ENCODE measurements at places on chromosomes 7 and 10.

GRCh38 chr10:56624082-56624481 is 263.0 kb upstream of the ZWINT start:
- no peak for DNase-seq

- no peak for DNase-seq
Observed at GRCh38 chr7:26949319-26949718, 84.9 kb upstream of the SKAP2 start.

GRCh38 chr7:103773726-103774125 is 215.7 kb downstream of the RELN start:
- DNase-seq: no peak

DNA sequence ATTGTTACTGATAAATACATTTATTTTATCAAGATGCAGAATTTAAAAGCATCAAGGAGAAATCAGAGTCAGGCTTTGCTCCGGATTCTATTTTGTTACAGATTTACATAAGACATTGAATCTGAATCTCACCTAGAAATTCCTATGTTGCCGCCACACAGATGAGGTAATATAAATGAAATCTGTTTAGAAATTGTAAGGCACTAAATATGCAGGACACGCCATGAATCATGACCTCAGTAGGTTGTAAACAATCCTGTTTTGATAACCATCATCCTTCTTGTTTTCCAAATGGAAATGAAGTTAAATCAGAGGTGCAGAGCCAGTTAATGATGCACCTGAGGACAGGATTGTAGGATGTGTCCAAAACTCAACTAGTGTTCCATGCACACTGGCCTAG is 778.0 kb downstream of the MAGI2 start:
- DNase-seq: no peak

DNA sequence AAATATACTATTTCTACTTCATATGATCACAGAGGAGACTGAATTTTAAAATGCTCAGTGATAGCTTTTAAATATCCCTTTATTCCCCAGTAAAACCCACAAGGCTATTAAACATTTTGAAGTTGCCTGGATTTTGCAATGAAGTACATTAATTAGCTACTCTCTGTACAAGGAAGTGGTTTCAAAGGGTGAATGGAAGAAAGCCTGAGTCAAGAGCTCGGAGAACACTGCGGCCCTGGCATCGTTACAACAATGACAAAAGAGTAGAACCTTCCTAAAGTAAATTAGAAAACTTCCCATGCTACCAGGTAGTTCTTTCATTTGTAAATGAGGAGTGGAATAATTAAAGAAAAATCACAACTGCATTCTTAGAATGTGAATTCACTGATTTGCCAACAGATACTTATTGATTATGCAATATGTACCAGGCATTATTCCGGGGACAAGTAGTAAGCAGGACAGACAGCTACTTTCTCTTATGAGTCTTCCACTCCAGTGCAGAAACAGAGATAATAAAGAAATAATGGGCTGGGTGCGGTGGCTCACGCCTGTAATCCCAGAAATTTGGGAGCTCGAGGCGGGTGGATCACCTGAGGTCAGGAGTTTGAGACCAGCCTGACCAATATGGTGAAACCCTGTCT is 63.0 kb downstream of the ZNF22 start:
- DNase-seq: no peak

DNA sequence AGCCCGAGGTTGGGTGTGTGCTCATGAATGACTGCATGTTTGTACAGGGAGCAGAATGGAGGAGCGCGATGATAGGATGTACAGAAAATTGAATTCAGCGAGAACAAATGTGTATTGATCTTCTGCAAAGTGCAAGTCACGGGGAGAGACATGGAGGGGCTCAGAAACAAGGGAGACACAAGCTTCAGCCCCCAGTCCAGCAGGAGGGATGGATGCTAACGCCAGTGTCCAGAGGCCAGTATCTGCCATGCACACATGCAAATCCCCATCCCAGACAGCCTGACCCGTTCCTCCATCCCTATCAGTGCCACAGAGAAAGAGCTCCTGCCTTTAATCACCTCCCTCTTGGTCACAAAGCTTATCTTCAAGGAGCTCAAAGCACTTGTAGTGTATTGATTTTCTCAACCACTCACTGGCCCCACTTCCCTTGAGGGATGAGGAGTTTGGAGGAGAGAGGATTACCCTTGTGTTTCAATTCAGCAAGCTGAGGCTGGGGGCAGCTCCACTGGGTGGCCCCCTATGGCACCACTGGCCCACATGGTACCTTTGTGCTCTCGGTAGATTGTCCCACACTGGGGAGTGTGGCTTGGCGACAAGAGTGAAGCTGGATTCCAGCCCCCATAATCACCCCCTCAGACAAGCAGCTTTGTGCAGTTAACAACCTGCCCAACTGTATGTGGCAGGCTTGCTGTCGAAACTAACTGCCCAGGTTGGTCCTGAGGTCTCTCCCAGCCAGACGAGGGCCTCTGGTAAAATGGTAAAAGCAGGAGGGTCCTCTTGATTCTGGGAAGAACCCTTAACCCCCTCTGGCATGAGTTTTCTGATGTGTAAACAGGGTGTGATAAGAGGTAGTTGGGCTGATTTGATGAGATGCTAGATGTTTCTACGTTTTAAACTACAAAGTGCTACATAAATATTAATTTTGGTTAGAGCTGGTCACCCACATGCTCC is 151.6 kb upstream of the UNC5B start:
- no peak for DNase-seq

DNA sequence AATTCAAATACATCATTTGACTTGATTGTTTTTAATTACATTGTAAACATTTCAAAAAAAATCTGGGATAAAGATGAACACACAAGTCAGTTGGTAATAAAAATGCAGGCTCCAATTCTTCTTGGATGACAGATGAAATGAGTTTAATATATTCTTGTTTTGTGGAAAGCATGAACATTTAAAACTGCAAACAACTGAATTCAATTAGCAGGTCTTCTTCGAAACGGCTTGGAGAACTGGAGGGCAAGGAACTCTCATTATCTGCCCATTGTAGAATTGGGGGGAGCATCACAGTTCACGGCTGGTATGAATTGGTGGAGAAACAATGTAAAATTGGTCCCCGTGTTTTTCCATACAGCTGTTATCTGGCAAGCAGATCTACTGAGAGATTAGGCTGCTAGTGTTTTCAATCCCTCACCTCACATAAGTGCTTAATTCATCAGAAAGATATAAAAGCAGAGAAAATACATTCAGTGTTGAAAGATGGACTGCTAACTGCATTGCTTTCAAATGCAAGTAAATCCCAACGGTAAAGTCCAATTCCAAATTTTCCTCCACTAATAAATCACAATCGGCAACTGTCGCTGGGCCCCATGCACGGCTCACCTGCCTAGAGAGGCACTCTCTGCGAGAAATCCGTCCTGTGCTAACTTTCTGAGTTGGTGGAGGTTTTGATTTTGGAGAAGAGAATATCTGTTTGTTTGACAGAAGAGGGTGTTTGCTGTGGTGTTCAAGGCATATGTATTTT is 199.5 kb downstream of the ZNF438 start:
- DNase-seq: no peak

- DNase-seq: no peak
Observed at GRCh38 chr7:157470701-157471131, 133.9 kb downstream of the DNAJB6 start.

- DNase-seq: no peak
Observed at GRCh38 chr10:13038391-13038790, 36.9 kb upstream of the CCDC3 start.

GRCh38 chr10:133324198-133324792 is 12.4 kb downstream of the CALY start:
- DNase-seq: peak; percentile 82

DNA sequence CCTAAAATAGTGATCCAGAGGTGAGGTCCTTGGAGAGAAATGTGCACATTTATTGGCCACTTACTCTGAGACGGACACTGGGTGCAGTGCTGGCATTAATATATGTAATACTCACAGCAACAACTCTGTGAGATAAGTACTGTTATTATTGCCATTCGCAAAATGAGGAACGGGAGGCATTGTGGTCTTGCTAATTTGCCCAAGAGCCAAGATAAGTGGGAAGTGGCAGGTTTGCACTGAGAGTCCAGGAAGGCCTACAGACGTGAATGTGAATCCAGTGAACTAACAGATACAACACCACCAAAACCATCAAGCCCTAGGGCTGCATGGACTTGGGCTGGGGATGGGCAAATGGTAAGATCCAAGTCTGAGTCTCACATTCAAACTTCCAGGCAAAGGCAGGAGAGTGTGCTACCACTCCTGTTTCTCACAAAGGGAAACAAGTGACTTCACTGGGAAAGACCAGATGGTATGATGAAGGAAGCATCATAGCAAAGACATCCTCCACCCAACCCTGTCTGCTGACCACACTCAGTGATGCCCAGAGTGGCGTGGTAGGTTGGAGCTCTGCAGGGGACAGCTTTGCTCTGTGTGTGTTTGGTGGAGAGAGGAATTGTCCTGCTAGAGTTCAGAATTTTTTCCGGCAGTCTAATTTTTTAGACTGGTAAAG is 19.2 kb downstream of the TMEM273 start:
- DNase-seq: no peak

- DNase-seq: no peak
Observed at GRCh38 chr7:135147341-135147898, 452 bp upstream of the TMEM140 start.

- DNase-seq: no peak
Observed at GRCh38 chr7:6614953-6615722, at the start of gene ZNF853. Gene ZNF853 (plus strand): TSS chr7:6615610. CDS start chr7:6616175, 565 bp downstream.

DNA sequence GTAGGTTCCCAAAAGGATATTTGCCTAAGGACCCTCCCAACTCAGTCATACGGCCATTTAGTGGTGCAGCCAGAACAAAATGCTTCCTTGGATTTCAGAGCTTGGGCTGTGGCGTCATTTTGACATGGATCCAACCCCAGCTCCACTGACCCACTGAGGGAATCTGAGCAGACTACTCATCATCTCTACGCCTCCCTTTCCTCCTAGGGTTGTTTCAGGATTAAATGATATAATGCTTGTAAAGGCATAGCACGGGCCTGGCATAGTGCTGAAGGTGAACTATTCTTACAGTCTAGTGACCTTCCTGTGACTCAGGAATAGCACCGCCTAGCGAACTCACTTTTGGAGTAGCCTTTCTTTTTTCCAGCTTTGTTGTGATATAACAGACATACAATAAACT is 70.3 kb upstream of the LOXL4 start:
- no peak for DNase-seq

DNA sequence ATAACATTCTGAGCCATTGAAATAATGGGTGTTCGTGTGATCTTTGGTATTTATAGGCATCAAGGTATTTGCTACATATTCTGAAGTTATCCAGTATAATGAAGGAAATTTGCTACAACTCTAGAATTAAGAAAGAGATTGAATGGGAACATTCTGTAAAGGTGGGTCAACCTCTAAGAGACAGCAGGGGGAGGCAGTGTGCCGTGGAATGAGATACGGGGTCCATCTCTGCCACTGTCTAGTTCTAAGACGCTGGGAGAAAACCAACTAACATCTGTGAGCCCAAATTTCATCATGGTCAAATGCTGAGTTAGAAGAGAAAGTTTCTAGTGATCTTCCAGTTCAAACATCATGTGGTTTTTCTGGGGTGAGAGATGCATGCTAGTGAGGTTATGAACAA is 368.9 kb downstream of the SORCS1 start:
- DNase-seq: no peak

GRCh38 chr7:2004841-2005725 is 227.7 kb downstream of the MAD1L1 start:
- peak; percentile 30 for DNase-seq

- DNase-seq: no peak
Observed at GRCh38 chr10:33025039-33025438, 67.0 kb upstream of the ITGB1 start.

DNA sequence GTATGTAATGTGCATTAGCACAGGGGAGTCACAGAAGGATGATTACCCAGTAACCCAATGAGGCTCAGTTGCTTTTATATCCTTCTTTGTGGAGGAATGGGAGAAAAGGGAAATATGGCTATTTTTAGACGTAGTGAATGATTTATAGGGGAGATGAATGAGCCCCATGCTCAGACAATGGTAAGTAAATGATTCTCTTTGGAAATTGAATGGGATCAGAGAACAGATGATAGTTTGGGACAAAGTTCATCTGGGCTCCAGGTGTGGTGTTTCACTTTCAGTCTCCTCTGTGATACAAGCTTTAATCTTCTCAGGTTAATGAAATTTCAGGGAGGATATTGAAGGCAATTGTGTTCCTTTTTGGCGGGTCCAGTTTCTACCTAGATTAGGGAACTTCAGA is 63.0 kb upstream of the MPP7 start:
- no peak for DNase-seq

- DNase-seq: no peak
Observed at GRCh38 chr10:97131666-97132065, 54.1 kb downstream of the SLIT1 start.

DNA sequence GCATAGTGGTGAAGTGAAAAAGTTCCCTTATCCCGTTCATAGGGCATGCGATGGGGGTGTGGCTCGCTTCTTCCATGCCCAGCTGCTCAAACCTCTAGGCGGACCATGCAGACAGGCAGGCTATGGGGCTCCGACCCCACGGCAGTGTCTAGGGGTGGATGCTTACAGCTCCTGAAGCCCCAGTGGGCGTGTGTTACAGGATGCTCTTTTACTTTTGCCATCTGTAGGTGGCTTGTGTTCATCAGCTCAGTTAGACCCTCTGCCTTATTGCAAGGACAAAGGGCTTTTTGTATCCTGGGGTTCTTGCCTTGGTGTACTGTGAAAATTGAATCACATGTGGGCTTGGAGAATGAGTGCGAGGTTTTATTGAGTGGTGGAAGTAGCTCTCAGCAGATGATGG is at the start of gene MYL10:
TSS of gene MYL10 (minus strand) at position 126 of the 400 bp plus-strand sequence. CDS start 178 bp downstream, outside the sequence.
- no peak for DNase-seq

- DNase-seq: no peak
Observed at GRCh38 chr10:33406596-33406995, 72.1 kb upstream of the NRP1 start.

GRCh38 chr10:99540306-99540656 is 7.5 kb downstream of the NKX2-3 start:
- no peak for DNase-seq

DNA sequence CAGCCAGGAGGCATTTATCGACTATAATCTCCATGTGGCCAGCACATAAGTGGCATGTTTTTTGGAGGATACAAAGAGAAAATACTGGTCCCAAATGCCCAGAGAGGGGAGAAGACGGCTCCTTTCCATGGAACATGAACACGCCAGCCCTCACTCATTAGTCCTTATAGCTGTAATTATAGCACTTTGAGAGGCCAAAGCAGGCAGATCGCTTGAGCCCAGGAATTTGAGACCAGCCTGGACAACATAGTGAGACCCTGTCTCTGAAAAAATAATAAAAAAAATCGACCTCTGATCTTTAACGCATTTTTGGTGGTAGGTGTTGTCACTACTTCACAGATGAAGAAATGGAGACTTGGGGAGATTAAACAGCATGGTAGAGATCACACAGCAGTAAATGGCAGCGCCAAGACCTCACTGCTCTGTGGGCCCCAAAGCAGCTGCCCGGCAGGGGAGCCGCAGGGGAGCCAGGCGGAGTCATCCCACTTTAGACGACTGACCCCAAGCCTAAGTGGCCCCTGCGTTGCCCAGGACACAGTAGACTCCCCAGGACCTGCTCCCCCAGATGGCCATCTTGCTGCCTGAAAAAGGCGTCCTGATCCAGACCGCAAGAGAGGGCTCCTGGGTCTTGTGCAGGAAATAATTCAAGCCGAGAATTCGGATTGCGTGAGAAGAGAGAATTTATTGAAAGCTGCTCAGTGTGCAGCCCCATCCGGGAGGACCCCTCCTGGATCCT is 21.2 kb upstream of the PRKAG2 start:
- no peak for DNase-seq

- DNase-seq: no peak
Observed at GRCh38 chr7:70743531-70744325, 388.2 kb upstream of the GALNT17 start.

GRCh38 chr7:118836933-118837332 is 612.4 kb downstream of the ANKRD7 start:
- DNase-seq: no peak

Measured in germinal center (tissue), 1 donor.